Fibroblast of skin of scalp (primary cell): ENCODE measurements at places on chromosomes 12 and 14.

DNA sequence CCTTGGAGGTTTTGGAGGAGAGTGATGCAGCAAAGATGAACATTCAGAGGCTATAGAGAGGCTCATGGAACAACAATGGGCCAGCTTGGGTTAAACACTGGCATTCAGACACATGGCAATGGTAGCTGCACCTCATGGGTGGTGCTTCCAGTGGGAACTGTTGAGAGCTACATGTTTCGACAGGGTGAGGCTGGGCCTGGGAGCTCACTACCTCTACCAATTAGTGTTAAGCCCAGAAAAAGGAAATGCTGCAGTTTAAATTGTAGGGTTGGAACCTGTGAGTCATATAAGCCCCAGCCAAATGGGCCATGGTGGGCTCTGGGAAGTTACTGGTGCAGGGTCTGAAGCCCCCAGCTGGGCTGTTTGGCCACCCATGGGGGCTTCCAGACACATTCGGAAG, 279.7 kb downstream of the ZFP36L1 start:
- DNase-seq, result no peak

- no peak for DNase-seq
Observed at GRCh38 chr12:9367201-9367600, 159.0 kb upstream of the PZP start.

DNA sequence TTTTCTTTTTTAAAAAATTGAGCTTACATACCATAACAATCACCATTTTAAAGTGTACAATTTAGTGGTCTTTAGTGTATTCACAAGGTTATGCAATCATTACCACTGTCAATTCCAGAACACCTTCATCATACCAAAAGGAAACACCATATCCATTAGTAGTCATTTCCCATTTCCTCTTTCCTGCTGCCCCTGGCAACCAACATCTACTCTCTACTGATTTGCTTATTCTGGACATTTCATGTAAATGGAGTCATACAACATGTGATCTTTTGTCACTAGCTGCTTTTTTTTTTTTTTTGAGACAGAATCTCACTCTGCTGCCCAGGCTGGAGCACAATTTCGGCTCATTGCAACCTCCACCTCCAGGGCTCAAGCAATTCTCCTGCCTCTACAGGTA, 66.8 kb upstream of the CFL2 start:
- DNase-seq, result peak; percentile 78

- peak; percentile 98 for DNase-seq
Observed at GRCh38 chr14:69766984-69767368, at the start of gene SRSF5. SRSF5 (plus strand) TSS chr14:69767142; CDS start chr14:69768157, 1,015 bp downstream.

GRCh38 chr12:51855586-51856428, 7.3 kb upstream of the FIGNL2 start:
- peak; percentile 56 for DNase-seq

DNA sequence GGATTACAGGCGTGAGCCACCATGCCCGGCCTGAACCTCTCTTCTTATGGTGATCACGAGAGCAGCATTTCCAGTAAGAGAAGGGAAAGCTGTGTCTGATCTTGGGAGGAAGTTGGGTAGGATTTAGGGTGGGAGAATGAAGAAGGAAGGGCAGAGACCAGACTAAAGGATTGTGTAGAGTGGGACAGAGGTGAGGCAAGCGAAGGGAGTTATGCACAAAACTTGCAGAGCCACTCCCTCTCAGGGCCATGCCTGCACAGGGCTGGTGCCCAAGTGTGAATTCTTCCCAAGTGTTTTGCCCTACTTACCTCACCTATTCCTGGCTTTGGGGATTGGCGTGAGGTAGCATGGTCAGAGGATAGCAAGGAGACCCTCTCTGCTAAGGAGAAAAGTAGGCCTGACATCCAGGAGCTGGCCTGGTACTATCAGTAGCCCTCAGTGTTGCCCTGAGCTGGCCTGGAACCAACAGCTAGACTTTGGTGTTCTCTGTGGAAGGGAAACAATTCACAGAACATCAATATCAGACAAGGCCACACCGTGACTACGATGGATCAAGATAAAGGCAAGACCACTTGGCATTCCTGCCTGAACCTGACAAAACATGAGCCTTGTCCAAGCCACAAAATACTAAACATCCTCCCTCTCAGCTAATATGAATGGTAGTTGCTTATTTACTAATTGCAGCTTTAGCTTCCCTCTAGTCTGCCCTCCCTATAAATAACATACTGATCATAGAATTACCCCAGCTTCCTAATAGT, 201.0 kb upstream of the AMIGO2 start:
- no peak for DNase-seq

DNA sequence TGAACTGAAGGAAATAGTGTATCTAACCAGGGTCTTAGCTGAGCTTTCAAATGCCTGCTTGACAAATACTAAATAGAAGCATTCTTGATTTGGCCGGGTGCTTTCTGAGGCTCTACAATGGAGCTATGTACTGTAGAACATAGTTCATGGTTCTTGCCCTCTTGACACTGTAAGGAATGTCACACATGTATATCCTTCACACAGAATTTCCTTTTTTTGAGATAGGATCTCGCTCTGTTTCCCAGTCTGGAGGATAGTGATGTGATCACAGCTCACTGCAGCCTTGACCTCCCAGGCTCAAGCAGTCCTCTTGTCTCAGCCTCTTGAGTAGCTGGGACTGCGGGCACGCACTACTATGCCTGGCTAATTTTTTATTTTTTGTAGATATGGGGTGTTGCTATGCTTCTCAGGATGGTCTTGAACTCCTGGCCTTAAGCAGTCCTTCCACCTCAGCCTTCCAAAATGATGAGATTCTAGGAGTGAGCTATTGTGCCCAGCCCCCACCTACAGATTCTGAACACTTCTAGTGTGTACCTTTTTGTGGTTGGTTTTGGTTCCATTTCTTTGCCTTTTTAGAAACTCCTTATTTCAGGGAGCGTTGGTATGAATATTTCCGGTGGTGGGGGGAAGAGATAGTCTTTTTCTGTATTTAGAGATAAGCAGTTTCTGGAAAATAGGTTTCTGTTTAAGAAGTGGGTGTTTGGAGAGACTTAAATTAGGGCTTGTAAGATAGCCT, 4.2 kb downstream of the MLXIP start:
- DNase-seq, result no peak

- no peak for DNase-seq
Observed at GRCh38 chr12:108594323-108594903, 3.5 kb downstream of the TMEM119 start.

GRCh38 chr12:49877066-49877465, 26.6 kb downstream of the FAIM2 start:
- DNase-seq, result no peak

- DNase-seq, result no peak
Observed at GRCh38 chr12:109202770-109203169, 86.4 kb downstream of the ACACB start.

- DNase-seq, result no peak
Observed at GRCh38 chr14:99320621-99321235, 48.7 kb upstream of the BCL11B start.

GRCh38 chr12:132593938-132594358, 16.4 kb downstream of the LRCOL1 start:
- DNase-seq, result peak; percentile 83

DNA sequence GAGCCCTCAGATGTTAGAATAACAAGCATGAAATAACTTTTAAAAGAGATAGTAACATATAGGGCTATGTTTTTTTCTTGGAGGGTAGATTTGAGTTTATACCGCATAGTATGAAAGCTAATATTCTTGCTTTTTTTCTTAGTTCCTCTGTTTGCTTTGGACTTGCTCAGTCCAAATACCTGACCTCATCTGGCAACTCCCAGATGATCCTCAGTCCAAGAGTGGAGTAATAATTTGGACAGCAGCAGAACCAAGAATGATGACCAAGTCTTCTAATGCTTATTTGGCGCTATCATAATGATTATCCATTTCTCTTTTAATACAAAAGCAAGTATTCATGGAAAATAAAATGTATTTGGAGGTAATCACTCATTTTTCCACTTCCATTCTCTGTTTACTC, 45.6 kb downstream of the GUCY2C start:
- DNase-seq, result no peak

DNA sequence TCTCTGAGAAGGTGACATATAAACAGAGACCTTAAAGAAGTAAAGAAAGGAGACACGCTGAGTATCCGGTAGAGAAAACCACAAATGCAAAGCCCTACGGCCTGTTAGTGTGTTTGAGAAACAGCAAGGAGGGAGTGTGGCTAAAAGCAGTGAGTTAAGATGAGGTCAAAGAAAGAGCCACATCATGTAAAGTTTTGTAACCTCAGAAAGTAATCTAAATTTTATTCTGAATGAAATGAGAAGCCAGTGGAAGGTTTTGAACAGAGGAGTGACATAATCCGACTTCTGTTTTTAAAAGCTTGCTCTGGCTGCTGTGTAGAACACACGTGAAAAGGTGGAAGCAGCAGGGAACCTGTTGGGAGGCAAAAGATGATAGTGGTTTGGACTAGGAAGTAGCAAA, 32.6 kb downstream of the PPP2R5E start:
- DNase-seq, result no peak

- DNase-seq, result peak; percentile 84
Observed at GRCh38 chr14:49586673-49587460, 687 bp upstream of the RPS29 start.

- peak; percentile 21 for DNase-seq
Observed at GRCh38 chr12:127078577-127079350, 1188.2 kb upstream of the TMEM132C start.

GRCh38 chr14:34640826-34641225, 10.9 kb upstream of the SNX6 start:
- DNase-seq, result no peak

DNA sequence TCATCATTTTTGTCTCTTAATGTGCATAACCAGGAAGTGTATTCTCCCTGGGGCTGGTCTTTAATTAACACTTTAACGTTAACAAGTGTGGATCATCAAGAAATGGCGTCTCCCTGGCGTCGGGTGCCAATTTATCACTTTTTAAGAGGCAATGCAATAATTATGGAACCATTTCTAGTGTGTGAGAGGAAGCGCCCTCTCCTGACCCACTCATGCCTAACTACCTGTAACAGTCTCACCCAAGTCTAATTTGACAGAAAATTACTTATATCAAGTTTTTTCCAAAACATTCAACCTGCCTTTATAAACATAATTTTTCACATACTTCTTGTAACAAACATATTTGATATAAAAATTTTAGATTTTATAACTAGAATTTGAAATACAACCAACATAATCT, 905.3 kb upstream of the MDGA2 start:
- no peak for DNase-seq

DNA sequence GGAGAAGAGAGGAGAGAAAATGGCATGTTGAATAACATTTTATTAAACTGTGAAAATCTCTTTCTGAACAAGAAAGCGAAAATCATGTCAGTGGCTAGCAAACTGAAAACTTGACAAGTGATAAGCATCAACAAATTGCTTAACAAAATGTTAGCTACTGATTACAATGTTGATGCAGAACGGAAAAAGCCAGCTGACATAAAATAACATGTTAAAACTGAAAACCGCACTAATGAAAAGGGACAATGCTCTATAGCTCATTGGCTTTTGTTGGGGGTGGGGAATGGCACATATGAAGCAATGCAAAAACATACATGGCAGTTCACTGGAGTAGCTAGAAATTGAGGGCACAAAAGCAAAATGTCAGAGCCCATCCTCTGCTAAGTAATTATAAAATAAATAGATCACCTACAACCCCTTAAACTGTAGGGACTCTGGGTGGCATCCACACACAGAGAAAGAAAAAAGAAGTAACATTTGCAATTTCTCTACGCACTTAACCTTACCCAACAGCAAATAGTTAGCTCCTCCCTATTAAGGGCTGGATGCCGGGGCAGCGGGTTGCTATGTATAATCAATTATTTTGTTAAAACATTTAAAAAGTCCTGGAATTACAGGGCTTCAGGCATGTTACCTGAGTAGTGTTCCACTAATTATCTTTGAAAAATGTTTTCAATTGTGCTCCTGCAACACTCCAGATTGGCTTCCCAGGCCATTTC, 129.2 kb upstream of the USP15 start:
- DNase-seq, result no peak

- no peak for DNase-seq
Observed at GRCh38 chr14:89078021-89078795, 253.8 kb downstream of the TTC8 start.

DNA sequence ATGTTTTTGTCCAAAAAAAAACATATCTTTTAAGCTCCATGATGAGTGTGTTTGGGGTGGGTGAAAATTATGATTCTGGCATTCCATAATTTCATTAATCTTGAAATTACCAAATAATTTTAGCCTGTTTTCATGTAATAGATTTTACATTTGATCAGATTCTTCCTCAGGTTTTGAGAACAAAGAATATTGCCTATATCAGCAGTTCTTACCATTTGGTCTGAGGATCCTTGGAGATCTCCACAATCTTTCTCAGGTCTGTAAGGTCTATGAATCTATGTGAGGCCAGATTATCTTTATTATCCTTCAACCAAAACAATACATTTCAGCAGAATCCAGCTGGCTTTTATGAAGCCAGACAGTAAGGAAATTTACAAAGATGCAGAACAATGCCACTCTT, 373.3 kb upstream of the E2F7 start:
- DNase-seq, result no peak

- no peak for DNase-seq
Observed at GRCh38 chr14:33297565-33297964, 358.9 kb downstream of the NPAS3 start.

DNA sequence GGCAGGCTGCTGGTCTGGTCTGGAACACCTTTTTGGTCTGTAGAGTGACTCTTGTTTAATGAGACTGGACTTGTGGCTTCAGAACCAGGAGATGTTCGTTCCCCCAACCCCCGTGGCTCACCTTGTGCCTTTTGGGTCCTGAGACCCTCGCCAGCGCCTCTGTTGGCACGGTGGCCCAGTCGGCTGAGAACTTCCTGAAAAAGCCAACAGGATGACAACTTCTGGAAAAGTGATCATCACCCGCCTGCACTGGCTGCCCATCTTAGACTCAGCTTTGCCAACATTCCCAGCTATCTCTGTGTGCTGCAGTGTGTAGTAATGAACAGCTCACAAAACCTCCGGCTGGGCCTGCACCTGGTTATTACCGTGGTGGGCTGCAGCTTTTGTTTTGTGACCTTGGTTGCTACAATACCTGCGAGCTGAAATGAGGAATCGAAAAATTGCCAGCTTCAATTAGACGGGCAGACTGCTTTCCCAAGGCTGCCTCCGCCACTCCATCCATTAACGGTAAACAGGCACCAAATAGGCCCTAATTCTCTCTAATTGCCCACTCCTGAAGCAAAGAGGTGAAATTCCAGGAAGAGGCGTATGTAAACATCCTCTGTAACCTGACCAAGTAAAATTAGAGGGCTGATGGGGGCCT, 16.0 kb downstream of the MEG3 start:
- no peak for DNase-seq

DNA sequence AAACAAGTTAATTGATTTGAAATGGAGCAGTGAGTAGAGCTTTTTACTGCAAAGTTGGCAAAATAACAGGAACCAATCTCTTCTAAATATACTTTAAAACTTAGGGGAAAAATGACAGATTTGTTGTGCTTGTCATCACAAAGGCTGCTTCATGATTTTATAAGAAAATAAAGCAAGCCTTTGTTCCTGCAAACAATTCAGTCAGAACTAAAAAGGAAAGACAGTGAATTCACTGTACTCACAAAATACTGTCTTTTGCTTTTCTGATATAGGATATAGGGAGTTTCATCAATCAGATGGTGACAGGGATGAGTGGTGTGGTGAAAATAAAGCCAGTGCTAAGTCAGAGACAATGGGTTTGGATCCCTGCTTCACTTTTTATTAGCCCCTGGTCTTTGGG, 126.0 kb downstream of the HELB start:
- DNase-seq, result no peak

- DNase-seq, result peak; percentile 53
Observed at GRCh38 chr12:6606331-6607131, 648 bp downstream of the CHD4 start.
